ENCODE measurements at places on chromosomes 5 and 9.
A peak's percentile ranks its signal among the peaks of the same experiment; 100 is the strongest.

DNA sequence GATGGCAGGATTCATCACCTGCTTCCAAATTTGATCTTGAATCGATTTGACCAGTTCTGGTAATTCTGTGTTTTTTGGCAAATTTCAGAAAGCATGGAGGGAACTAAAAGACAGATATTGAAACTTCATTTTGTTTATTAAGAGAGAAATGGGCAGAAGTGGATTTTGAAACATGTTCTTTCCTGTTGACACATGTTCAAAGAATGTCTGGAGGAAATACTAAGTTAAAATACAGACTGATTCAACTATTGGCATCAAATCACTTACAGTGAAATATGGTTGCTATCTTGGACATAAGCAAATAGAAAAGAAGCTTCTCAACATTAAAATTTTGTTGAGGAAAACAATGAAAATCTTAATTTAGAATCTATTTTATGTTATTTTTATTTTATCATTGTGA, 19.3 kb upstream of the GZMK start:
- H3K4me3 ChIP-seq: no peak overlapping the region
- no peaks in the 10 kb centered on the region for H3K4me1 ChIP-seq
- DNase-seq: no peak
- H3K36me3 ChIP-seq: no peaks in the 10 kb centered on the region
- no peak overlapping the region for H3K27ac ChIP-seq

DNA sequence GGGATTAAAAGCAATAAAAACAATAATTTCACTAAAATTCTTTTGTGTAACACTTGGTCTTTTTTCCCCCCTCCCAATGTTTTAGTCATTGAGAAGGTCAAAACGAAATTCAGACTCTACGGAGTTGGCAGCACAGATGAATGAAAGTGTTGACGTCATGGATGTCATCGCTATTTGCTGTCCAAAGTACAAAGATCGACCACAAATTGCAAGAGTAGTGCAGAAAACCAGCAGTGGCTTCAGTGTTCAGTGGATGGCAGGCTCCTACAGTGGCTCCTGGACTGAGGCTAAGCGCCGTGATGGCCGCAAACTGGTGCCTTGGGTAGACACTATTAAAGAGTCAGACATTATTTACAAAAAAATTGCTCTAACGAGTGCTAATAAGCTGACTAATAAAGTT, 184.7 kb downstream of the CPLANE1 start:
- H3K27me3 ChIP-seq: no peaks in the 10 kb centered on the region
- no peak overlapping the region for H3K4me3 ChIP-seq
- peaks cover 45% of the 10 kb centered on the region for H3K36me3 ChIP-seq
- no peak overlapping the region for H3K27ac ChIP-seq
- no peak for DNase-seq
- no peaks in the 10 kb centered on the region for H3K4me1 ChIP-seq

GRCh38 chr5:56095579-56096102, 100.9 kb upstream of the IL6ST start:
- H3K4me3 ChIP-seq: no peak overlapping the region
- H3K27me3 ChIP-seq: no peaks in the 10 kb centered on the region
- DNase-seq: no peak
- H3K4me1 ChIP-seq: peaks cover 16% of the 10 kb centered on the region
- H3K27ac ChIP-seq: no peak overlapping the region

DNA sequence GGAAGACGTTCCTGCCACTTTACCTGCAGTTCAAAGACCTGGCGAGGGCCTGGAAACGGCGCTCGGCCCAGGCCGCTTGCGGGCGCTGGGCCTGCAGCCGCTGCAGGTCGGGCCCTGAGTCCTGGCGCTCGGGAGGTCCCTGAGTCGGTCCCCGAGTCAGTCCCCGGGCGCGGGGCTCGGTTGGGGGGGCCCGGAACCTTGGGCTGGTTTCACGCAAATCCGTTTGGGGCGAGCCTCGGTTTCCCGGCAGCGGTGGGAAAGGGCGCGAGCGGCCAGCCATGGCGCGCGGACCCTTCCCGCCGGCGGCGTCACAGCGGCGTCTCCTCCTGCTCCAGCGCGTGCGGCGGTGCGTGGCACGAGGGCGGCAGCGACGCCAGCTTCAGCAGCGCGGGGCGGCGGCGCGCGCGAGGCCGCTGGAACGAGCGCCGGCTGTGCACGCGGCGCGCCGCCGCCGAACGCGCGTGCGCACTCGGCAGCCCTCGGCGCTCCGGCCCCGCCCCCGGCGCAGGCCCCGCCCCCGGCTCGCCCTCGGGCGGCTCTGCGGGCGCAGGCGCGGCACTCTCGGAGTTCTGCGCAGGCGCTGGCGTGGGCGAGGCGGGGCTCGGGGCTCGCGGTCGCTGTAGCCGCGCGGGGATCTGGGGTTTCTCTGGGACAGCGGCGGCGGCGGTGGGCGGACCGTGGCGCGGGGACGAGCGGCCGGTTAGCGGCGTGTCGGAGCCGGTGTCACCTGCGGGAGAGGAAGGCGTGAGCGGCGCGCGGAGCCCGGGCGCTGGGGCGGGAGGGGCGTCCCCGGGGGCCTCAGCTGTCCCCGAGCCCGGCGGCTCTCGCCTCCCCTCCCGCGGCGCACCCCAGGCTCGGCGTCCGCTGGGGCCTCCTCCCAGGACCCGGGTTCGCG, 29.9 kb downstream of the EXOC3 start:
- peak overlapping the region; percentile 93 for H3K4me3 ChIP-seq
- no peaks in the 10 kb centered on the region for H3K27me3 ChIP-seq
- no peak for DNase-seq
- peaks cover 11% of the 10 kb centered on the region for H3K36me3 ChIP-seq
- H3K27ac ChIP-seq: peak overlapping the region; percentile 90

GRCh38 chr9:123225995-123226394, 42.4 kb downstream of the STRBP start:
- no peaks in the 10 kb centered on the region for H3K27me3 ChIP-seq

DNA sequence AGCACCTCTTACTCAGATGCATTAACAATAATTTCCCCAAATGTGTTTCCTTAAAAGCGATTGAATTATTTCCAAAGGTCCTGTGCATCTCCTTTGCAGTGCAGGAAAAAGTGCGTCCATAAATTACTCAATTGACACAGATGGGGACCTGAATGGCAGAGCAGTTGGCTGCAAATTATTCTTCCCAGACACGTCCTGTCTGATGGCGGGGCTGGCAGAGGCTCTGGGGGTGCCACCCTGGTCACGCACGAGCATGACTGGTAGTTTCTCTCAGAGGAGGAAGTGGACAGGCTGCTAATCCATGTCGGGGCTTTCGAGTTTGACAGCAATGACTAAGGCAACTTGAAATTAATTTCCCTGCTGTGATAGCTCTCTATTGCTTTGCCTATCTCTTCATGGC, 264.8 kb upstream of the BRINP1 start:
- no peaks in the 10 kb centered on the region for H3K4me1 ChIP-seq
- H3K36me3 ChIP-seq: no peaks in the 10 kb centered on the region
- no peak for DNase-seq
- H3K27ac ChIP-seq: no peak overlapping the region
- H3K4me3 ChIP-seq: no peak overlapping the region
- H3K27me3 ChIP-seq: no peaks in the 10 kb centered on the region

GRCh38 chr5:57598097-57598496, 115.5 kb upstream of the ACTBL2 start:
- H3K36me3 ChIP-seq: no peaks in the 10 kb centered on the region
- H3K4me1 ChIP-seq: no peaks in the 10 kb centered on the region
- no peak for DNase-seq
- H3K27ac ChIP-seq: no peak overlapping the region

DNA sequence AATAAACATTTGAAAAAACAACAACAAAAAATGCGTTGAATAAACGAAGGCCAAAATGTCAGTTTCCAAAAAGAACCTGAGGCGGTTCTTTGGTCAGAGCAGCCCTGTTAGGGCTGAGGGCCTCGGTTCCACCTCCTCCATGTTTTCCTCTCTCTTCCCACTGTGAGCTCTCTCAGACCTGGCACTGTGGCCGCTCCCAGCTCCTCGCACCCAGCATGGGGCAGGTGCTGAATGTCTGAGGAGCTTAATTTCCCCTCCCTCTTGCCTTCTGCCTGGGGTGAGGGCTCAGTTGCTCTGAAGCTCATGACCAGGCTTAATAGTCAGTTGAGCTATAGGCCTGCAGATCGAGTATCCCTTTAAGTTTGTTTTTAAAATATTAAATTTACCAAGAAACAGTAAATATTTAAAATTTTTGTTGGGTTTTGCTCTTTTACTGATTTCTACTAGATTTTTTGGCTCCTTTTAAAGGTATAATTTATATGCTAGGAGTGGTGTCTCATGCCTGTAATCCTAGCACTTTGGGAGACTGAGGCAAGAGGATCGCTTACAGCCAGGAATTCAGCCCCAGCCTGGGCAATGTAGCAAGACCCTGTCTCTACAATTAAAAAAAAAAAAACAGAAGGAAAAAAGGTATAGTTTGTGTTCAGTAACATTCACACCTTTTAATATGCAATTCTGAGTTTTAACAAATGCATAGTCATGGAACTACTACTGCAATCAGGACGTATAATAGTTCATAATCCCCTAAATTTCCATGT, 28.1 kb downstream of the DAPK1 start:
- no peaks in the 10 kb centered on the region for H3K27me3 ChIP-seq
- no peaks in the 10 kb centered on the region for H3K4me1 ChIP-seq
- H3K27ac ChIP-seq: no peak overlapping the region
- no peaks in the 10 kb centered on the region for H3K36me3 ChIP-seq
- no peak for DNase-seq

DNA sequence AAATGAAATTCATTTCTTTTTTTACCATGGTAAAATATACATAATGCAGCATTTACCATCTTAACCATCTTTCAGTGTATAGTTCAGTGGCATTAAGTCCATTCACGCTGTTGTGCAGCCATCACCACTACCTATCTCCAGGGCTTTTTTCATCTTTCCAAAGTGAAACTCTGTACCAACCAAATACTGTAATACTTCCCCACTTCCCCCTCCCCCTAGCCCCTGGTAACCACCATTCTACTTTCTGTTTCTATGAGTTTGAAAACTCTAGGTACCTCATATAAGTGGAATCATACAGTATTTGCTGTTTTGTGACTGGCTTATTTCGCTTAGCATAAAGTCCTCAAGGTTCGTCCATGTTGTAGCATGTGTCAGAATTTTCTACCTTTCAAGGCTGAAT, 23.4 kb downstream of the SPAAR start:
- no peaks in the 10 kb centered on the region for H3K36me3 ChIP-seq
- no peaks in the 10 kb centered on the region for H3K4me1 ChIP-seq
- no peak for DNase-seq
- H3K4me3 ChIP-seq: no peak overlapping the region
- no peaks in the 10 kb centered on the region for H3K27me3 ChIP-seq

DNA sequence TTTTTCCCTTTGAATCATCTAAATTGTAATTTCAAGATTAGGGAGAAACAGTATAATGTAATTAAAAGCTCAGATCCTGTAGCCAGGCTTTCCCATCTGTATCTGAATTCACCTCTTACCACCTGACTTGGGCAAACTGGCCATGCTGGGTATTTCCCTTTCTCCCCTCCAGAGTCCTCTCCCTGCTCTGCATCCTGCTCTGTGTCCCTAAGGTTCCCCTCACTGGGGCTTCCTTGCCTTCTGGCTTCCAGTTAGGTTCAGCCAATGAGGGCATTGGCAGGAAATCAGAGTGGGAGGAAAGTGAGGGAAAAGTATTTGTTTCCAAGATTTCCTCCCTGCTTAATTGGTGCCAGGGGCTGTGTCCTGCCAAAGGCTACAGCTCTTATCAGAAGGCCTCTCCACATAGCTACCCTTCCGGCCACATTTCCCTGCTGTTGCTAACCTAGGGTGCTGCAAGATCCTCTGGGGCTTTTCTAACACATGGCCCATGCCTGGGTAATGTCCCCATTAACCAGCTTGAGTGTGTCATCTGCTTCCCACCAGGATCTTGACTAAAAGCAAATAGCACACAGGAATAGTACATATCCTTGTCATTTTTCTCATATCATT, 51.0 kb upstream of the MPDZ start:
- H3K36me3 ChIP-seq: no peaks in the 10 kb centered on the region
- no peaks in the 10 kb centered on the region for H3K27me3 ChIP-seq
- no peaks in the 10 kb centered on the region for H3K4me1 ChIP-seq
- H3K4me3 ChIP-seq: no peak overlapping the region
- no peak for DNase-seq
- no peak overlapping the region for H3K27ac ChIP-seq

DNA sequence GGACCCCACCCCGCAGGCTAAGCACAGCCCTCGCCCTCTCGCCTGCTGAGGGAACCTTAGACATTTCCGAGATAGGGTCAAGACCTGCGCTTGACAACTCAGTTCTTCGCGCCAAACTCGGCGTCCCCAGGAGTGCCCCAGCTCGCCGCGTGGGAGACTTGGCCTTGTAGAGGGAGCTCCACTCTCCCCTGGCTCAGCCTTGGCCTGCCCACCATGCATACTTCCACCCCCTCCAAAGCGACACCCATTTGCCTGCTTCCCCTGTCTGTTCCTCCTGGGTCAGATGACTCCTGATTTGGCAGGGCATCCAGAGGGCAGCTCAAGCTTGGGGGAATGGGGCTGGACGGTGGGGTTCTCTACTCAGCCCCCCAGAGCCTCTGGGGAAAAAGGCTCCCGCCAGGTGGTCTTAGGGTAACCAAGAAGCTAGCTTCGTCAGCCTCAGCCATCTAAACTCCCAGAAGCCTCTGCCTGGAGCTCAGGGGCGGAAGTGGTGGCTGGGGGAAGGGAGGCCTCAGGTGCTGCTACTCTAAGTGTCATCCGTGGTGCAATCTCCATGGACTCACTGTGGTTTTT, 560 bp downstream of the DOCK2 start:
- no peak for DNase-seq
- H3K27me3 ChIP-seq: peaks cover 4% of the 10 kb centered on the region
- no peaks in the 10 kb centered on the region for H3K36me3 ChIP-seq
- peak overlapping the region; percentile 4 for H3K4me3 ChIP-seq
- no peaks in the 10 kb centered on the region for H3K4me1 ChIP-seq

DNA sequence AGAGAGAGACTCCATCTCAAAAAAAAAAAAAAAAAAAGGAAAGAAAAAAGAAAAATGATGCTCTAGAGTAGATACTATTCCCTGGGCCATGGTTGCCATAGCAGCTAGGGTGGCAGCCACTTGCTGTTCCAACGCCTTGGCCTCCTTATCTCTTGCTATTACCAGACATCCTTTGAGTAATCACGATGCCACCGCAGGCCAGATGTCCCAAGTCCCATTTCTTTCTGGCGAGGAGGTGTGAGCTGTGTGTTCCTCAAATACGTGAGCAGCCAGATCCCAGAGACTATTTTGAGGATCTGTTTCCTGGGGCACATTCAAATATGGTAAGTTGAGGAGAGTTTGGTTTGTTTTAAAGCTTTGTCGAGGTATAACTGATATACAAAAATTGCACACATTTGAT, 23.4 kb upstream of the GFPT2 start:
- H3K27me3 ChIP-seq: no peaks in the 10 kb centered on the region
- no peak overlapping the region for H3K27ac ChIP-seq
- H3K4me3 ChIP-seq: no peak overlapping the region
- H3K4me1 ChIP-seq: no peaks in the 10 kb centered on the region
- H3K36me3 ChIP-seq: no peaks in the 10 kb centered on the region

GRCh38 chr9:120676767-120677402, 37.4 kb downstream of the MEGF9 start:
- DNase-seq: no peak
- H3K4me1 ChIP-seq: no peaks in the 10 kb centered on the region
- no peaks in the 10 kb centered on the region for H3K36me3 ChIP-seq
- no peak overlapping the region for H3K4me3 ChIP-seq
- no peak overlapping the region for H3K27ac ChIP-seq
- H3K27me3 ChIP-seq: no peaks in the 10 kb centered on the region

GRCh38 chr5:59798862-59799667, 94.5 kb downstream of the PDE4D start:
- DNase-seq: no peak
- H3K36me3 ChIP-seq: no peaks in the 10 kb centered on the region
- H3K27ac ChIP-seq: peak overlapping the region; percentile 65
- peak overlapping the region; percentile 17 for H3K4me3 ChIP-seq
- H3K4me1 ChIP-seq: peaks cover 14% of the 10 kb centered on the region
- H3K27me3 ChIP-seq: no peaks in the 10 kb centered on the region
